NCI-H1105 treated with DMSO at 0.1 percent for 48 hours (cell line): ENCODE measurements at places on chromosomes 7 and 10.
A peak's percentile ranks its signal among the peaks of the same experiment; 100 is the strongest.

DNA sequence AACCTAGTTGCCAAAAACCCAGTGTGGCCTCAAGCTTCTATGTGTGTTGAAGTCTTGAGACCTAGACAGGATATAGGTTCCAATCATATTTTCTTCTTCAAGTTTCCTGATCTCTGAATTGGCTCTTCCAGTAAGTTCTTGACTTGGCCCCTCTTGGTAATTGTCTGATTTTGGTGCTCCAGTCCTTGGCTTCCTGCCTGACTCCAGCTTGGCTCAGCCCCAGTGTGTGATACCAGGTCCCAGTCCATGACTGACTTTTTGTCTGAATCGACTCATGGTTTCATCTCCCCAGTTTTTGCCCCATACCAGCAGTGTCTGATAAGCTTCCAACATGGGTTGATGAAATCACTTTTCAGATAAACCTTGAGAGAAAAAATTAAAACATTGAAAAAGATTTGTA is 72.3 kb downstream of the FAS start:
- DNase-seq, result peak; percentile 1

DNA sequence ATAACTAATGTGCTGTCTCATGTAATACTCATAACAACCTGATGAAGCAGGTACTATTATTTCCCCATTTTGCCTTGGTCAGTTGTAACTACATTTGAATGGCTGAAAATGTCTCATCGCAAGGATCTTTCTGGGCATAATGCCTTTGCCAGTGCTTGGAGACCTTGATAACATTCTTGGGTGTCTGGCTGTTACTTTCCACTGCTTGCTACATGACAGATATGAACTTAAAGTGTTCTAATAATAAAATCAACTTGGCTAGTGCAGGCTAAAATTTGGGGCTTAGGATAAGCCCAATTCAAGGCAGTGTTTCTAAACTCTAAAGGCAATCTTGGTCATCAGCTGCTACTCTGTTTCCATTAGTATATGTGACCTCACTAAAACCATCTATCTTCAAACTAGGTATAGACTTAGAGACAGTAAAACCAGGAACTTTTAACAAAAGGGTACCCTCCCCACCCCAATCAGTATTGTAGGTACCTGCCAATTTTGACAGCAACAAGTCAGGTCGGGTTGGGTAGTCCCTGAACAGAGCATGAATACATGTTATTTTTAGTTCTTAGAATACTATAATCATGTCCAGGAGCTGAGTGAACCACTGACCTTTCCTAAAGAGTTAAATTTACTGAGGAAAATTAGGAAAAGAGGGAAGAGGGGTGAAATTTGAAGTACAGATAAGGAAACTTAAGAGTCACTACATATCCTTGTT is 68.2 kb upstream of the AHR start:
- no peak for DNase-seq

DNA sequence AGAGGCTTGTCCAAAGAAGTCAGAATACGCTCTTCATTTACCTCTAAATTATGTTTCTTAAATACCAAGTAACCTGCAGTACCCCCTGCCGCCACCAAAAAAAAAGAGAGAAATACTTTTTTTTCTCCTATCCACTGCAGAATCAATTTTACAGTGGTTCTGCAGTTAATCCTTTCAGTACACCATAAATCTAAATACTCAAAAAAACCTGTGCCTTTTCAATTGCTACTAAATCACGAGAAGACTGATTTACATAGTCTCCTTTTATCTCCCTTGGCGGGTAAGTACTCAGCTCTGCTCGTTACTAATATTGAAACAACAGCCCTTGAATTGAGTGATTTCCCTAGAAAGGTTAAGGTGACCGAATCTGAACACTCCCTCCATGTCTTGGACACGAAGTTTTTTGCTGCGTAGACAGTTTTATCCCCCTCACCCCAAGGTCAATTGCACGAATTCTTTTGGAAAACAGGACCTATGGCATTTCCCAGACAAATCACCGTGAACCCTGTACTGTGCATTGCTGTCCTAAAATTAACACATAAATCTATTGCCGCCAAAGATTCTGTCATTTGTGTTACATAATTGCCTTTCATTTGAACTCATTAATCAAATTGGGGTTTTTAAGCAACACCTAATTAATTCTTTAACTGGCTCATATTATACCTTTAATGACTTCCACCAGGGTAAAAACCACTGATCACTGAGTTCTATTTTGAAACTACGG is 512 bp upstream of the VIM start:
- no peak for DNase-seq

GRCh38 chr10:59433720-59434428 is 71.5 kb upstream of the FAM13C start:
- DNase-seq, result no peak

- no peak for DNase-seq
These were observed 186.8 kb downstream of the CELF2 start for GRCh38 chr10:11204351-11204942.

- no peak for DNase-seq
These were observed 22.5 kb upstream of the TIAL1 start for GRCh38 chr10:119619215-119619614.

- DNase-seq, result no peak
These were observed 8.1 kb downstream of the HHEX start for GRCh38 chr10:92697663-92698511.

GRCh38 chr7:127619681-127620405 is 1.9 kb upstream of the PAX4 start:
- no peak for DNase-seq

DNA sequence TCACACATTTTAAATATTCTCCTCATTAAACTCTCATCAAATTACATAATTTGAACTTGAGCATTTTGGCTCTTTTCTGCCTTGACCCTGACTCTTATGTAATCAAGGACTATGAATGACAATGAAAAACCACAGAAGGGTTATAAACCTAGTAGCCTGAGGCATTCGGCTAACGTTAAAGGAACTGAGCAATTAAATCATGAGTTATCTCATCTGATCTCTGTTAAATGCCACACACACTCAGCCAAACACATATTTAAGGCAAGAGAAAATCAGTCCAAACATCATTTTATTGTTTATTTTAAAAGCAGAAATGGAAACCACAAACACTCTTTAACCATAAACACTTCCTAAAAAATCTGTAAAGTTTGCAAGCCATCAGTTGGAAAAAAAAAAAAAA is 204.3 kb downstream of the DGKI start:
- DNase-seq, result no peak

- no peak for DNase-seq
These were observed 1.8 kb upstream of the PPIF start for GRCh38 chr10:79345241-79346011.
